ENCODE measurements at places on chromosomes 2 and 18.

DNA sequence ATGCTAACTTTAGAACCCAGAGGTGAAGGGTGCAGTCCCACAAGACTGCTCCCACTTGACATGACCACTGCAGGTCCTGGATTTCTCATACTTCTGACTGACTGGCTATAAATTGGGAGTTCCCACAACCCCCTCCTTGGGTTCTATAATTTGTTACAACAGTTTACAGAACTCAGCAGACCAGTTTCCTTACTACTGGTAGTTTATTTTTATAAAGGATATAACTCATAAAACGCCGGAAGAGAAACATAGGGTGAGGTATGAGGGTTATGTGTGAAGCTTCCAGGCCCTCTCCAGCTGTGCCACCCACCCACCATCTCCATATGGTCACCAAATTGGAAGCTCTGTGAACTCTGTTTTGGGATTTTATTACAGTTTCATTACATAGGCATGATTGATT lies 839.6 kb downstream of the TSN start:
- DNase-seq: no peak

DNA sequence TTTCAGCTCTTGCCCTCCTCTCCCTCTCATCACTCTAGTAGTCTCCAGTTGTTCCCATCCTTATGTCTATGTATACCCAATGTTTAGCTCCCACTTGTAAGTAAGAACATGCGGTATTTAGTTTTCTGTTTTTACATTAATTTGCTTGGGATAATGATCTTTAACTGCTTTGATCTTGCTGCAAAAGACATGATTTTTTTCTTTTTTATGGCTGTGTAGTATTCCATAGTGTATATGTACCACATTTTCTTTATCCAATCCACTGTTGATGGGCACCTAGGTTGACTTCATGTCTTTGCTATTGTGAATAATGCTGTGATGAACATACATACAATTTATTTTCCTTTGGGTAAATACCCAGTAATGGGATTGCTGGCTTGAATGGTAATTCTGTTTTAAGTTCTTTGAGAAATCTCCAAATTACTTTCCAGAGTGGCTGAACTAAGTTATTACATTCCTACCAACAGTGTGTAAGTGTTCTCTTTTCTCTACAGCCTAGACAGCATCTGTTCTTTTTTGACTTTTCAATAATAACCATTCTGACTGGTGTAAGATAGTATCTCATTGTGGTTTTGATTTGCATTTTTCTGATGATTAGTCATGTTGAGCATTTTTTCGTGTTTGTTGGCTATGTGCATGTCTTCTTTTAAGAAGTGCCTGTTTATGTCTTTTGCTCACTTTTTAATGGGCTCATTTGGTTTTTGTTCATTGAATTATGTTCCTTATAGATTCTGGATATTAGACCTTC lies 179.6 kb upstream of the SLC39A10 start:
- no peak for DNase-seq

DNA sequence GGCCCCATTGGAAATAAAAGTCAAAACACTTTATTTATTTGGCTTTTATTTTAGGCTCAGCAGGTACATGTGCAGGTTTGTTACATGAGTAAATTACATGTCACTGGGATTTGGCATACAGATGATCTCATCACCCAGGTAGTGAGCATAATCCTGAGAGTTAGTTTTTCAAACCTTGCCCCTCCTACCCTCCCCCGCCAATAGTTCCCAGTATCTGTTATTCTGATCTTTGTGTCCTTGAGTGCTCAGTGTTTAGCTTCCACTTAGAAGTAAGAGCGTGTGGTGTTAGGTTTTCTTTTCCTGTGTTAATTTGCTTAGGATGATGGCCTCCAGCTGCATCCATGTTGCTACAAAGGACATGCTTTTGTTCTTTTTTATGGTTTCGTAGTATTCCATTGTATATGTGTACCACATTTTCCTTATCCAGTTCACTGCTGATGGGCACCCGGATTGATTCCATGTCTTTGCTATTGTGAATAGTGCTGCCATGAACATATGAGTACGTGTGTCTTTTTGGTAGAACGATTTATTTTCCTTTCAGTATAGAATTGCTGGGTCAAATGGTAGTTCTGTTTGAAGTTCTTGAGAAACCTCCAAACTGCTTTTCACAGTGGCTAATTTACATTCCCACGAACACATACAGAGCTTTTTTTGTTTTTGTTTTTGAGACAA lies 47.9 kb downstream of the ARMC9 start:
- no peak for DNase-seq

DNA sequence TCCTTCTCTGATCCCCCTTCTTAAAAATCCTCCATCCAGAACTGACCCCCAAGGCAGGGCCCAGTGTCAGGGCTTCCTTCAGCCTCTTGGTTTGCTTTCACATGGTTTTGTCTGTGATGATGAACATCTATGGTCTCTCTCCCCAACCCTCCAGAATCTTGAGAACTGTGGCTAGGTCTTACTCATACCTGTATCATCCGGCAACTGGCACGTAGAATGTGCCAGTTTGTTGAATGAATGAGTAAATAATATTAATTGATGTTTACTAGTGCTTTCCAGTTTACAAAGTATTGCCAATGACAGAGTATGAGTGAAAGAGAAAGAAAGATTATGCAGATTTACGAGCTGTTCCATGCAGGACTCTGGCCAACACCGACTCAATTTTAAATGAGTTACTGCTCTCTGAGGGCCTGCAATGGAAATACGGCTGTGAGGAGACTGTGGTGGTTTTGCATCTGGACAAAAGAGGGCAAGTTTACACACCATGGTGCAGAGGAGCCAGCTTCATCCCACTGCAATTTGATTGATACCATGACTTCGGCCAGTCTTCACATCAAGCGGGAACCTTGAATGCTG lies 29.9 kb upstream of the TRIB2 start:
- no peak for DNase-seq

Measured in stimulated activated CD4-positive, alpha-beta T cell treated with anti-CD3 and anti-CD28 coated beads, TNF-alpha, amount 100 ng/mL, for 24 hours (primary cell).